HFFc6 (cell line): ENCODE measurements at places on chromosomes 7 and 10.

GRCh38 chr7:94567396-94567795 lies 57.8 kb downstream of the CASD1 start:
- DNase-seq = no peak

GRCh38 chr10:131474416-131474815 lies 162.9 kb upstream of the TCERG1L start:
- no peak for DNase-seq

DNA sequence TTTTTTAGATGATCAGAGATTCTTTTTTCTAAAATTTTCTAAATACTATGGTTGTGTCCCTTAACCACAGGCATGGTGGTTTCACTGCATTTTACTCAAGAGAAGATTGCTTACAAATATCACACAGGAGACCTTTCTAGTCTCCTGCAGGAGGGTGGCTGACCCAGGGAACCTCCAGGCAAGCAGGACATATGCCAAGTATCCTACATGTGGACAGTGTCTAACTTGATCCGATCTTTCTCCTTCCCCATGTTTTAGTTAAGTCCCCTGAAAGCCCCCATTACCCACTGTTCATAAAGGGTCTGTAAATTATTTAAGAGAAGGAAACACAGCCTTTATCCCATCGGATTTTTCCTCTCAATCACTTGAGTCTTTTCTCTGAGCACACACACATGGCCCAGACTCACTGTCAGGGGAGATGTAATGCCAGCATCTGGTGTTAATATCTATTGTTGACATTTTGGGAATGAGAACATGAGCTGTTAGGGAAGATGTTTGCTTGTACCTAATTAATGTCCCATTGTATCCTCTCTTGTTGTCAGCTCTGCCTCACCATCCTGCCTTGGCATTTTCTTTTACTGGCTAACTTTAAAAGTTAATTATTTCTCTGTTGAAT lies 755.2 kb downstream of the AUTS2 start:
- no peak for DNase-seq

DNA sequence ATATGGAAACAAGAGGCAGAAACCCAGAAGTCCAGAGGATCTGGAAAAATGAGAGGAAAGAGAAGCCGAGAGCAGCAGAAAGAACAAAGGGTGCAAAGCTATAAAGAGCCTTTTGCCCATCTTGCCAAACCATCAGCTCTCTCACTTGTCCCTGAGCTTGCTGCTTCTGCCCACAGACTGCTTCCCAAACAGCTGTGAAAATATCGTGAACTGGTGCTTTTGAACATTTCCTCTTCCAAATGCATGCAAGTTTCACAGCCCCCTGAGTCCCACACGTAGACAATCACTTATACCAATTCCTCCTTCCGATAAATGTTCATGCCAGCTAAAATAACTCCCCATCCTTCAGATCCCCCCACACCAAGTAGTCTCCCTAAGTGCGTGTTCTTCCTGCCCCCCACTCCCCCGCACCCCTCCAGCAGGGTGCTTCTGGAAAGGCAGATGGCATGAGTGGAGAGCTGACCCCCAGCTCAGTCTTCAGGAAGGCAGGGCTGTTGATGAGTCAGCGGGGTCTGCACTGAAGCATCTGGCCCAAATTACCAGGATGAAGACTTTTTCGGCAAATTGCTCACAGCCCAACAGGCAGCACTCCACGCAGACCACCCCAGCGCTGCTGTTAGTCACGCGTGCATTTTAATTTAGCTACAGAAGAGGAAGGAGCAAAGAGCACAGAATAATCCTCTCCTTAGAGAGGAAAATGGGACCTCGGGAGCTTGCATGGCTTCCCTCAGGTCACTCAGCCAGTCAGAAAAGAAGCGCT lies 76.1 kb upstream of the KCNMA1 start:
- DNase-seq = no peak

GRCh38 chr10:71889388-71889987 lies 38.4 kb upstream of the PSAP start:
- DNase-seq = no peak

GRCh38 chr10:24751716-24752115 lies 28.0 kb upstream of the ARHGAP21 start:
- DNase-seq = no peak

GRCh38 chr10:67476201-67476600 lies 219.8 kb downstream of the CTNNA3 start:
- DNase-seq = no peak

DNA sequence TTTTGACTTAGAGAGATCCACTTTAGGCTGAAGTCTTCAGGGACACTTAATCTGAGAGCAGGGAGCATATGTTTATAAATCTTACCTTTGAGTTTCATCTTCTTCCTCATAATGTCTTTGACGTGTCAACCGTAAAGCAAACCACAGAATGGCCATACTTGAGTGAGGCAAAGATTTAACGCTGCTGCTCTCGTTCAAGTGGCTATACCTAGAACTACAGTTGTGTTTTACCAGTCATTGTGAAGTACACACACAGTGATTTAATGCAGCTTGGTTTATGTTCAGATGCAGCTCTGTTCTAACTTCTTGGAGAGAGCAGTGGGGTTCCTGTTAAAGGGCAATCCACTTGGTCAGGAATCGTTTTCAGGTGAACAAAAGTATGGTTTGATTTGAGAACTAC lies 39.9 kb upstream of the GOT1 start:
- no peak for DNase-seq

DNA sequence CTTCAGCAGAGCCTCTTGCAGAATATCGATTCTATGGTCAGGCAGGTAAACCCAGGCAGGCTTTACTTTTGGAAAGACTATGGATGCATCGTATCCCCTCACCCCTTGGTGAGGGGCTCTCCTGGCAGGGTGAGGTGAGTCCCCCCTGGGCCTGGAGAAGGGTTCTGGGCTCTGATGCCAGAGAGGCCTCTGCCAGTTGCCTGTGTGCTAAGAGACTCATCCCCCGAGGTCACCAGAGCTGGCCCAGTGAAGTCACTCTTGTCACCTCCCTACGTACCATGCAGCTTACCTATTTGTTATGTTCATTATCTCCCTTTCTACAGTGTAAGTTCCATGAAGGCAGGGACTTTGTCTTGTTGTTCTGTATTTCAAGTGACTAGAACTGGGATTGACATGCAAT lies 51.3 kb downstream of the TSPAN15 start:
- DNase-seq = no peak

GRCh38 chr10:132357286-132358058 lies 25.5 kb downstream of the LRRC27 start:
- DNase-seq = no peak

DNA sequence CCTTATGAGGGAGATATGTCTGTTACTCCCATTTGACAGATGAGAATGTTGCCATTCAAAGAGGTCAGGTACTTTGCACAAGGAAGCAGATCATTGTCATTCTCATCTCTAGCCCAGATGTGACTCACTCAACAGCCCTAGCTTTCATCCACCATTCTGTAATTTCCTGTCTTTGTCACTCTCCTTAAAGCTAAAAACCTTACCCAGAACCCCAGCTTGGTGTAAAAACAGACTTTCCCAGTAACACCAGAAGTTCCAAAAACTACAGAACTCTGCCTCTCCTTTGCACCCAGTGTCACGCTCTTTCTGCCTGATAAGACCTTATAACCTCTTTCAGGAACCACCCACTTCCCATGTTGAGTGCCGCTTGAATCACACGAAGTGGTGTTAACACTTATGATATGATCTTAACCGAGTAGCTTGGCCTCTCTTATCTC lies 89.1 kb upstream of the SP4 start:
- DNase-seq = no peak

GRCh38 chr10:17062955-17063484 lies 66.6 kb downstream of the CUBN start:
- peak; percentile 94 for DNase-seq

- no peak for DNase-seq
Measured at GRCh38 chr10:32163762-32164148, 107.5 kb upstream of the KIF5B start.

GRCh38 chr7:157523766-157524421 lies 187.1 kb downstream of the DNAJB6 start:
- DNase-seq = no peak

- no peak for DNase-seq
Measured at GRCh38 chr7:81187753-81188152, 268.9 kb upstream of the SEMA3C start.

DNA sequence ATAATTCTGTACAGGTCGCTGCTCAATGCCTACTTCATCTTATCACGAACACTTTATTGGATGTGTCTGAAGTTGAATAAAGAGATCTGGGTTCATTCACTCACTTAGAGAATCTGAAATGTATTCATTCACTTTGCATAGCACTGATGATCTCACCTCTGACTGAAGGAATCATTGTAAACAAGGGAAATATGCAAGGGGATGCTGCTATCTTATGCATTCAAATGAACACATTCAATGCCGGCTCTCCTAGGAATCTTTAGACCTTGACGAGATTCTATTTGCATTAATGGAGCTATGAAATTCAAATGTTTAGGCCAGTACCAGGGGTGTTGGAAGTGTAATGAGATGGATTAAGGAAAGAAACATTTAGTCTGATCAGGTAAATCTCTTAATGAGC lies 200.6 kb upstream of the COBL start:
- no peak for DNase-seq

GRCh38 chr7:17489961-17490360 lies 191.5 kb downstream of the AHR start:
- no peak for DNase-seq

GRCh38 chr7:51369746-51370145 lies 53.1 kb upstream of the COBL start:
- DNase-seq = no peak

GRCh38 chr7:148815612-148816011 lies 68.5 kb downstream of the EZH2 start:
- DNase-seq = no peak

DNA sequence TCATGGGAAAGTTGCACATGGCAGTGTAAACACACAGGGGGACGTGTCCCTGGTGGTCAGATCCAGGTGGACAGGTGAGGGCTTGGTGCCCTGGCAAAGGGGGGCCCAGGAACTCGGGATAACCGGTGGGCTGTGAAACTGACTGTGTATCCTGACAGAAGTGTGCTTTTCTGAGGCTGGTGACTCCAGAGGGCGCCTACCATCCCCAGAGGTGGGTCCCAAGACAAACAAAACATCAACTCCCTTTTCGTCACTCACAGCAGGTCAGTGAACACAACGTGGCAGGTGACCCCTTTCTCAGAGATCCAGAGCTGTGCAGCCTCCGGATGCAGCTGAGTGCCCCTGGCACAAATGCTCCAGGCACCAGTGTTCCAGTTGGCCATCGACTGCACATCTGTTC lies 56.0 kb upstream of the DDC start:
- DNase-seq = no peak

GRCh38 chr10:65482848-65483247 lies 1443.0 kb upstream of the LRRTM3 start:
- no peak for DNase-seq

DNA sequence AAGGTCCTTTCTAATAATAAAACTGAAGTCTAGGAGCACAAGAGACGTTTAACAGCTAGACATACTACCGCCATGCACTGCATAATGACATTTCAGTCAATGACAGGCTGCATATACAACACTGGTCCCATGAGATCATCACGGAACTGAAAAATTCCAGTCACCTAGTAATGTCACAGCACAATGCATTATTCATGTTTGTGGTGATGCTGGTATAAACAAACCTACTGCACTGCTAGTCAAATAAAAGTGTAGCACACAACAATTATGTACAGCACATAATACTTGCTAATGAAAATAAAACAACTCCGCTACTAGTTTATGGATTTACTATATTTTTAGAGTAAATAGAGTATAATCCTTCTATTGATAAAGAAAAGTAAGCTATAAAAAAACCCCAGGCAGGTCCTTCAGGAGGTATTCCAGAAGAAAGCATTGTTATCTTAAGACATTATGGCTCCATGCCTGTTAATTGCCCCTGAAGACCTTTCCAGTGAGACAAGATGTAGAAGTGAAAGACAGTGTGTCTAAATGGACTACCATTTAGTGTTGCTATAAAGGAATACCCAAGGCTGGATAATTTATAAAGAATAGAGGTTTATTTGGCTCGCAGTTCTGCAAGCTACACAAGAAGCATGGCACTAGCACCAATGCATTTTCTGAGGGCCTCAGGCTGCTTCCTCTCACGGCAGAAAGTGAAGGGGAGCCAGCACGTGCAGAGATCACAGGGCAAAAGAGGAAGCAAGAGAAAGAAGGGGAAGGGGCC lies 47.1 kb downstream of the HIBADH start:
- DNase-seq = no peak

GRCh38 chr7:110669410-110669809 lies 421.5 kb upstream of the LRRN3 start:
- DNase-seq = no peak

- DNase-seq = peak; percentile 81
Measured at GRCh38 chr10:99369126-99369525, 40.0 kb downstream of the CNNM1 start.

- no peak for DNase-seq
Measured at GRCh38 chr7:84949067-84949466, 237.8 kb downstream of the SEMA3D start.

DNA sequence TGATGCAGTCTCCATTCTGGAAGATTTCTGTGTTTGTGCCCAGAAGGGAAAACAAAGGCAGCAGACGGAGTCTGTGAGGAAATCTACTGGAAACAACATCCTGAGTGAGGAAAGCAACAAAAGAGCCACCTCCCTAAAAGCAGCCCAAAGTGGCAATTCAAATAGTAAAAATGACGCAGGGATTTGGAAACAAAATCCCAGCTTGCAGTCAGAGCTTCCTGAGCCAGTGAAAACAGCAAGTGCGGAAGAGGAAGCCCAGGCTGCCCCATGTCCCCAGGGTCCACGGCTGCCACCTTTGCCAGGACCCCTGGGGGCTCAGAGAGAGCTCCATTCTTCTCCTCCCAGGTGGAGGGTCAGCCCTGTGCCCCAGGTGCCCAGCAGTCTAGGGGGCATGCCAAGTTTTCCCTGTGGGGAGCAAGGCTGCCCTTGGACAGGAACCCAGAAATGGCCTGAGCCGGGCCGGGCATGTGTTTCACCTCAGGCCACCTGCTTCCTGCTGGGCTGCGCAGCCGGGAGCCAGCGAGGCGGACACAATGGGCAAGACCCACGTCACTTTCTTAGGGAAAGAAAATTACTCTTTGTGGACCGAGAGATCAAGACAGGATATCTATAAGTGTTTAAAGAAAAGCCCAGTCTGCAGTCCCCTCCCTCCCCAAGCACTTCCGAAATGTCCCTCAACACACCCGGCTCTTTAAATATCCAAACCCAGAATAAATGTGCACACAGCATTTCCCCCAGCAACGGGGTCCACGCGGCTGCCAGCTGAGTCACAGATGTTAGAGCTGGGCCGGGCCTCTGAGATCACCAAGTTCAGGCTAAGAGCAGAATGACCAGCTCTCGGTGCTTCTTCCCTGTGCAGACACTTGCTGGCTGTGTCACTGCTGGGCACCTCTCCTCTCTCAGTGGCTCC lies 231.1 kb downstream of the ARHGAP12 start:
- DNase-seq = peak; percentile 78

- no peak for DNase-seq
Measured at GRCh38 chr10:2047679-2048078, 310.4 kb upstream of the ADARB2 start.
